ENCODE measurements at places on chromosomes 12 and 14.

DNA sequence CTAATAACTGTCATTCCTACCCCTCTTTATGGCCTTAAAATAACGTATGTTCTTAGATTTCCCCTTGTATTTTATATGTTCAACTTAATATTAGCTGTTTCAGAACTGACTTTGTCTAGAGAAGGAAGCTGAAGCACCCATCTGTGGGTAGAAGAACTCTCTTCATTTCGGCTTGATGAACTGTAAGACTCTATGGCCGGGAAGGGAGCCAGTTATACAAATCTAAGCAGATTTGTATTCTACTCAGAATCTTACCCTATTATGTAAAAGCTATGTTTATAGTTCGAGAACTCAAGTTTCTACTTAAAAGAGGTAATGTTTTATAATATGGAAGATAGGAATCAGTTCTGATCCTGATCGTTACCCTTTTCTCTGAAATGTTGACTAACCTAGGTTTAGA is 390.9 kb upstream of the PRICKLE1 start:
- no peak for DNase-seq

GRCh38 chr12:3044141-3044630 is 33.0 kb upstream of the TSPAN9 start:
- no peak for DNase-seq

- no peak for DNase-seq
Observed at GRCh38 chr14:77133720-77134338, 7.8 kb downstream of the ZDHHC22 start.

- DNase-seq, result no peak
Observed at GRCh38 chr14:85576848-85577542, 47.1 kb downstream of the FLRT2 start.

- DNase-seq, result peak; percentile 52
Observed at GRCh38 chr12:4908684-4909409, 858 bp upstream of the KCNA1 start.

GRCh38 chr12:93121729-93122488 is 192.8 kb upstream of the EEA1 start:
- DNase-seq, result no peak

- DNase-seq, result no peak
Observed at GRCh38 chr12:49664591-49665239, 41.4 kb downstream of the PRPF40B start.

- DNase-seq, result no peak
Observed at GRCh38 chr14:52267501-52268278, at the start of gene PTGDR. Gene PTGDR (plus strand): TSS chr14:52267698. CDS start chr14:52267815, 117 bp downstream.

DNA sequence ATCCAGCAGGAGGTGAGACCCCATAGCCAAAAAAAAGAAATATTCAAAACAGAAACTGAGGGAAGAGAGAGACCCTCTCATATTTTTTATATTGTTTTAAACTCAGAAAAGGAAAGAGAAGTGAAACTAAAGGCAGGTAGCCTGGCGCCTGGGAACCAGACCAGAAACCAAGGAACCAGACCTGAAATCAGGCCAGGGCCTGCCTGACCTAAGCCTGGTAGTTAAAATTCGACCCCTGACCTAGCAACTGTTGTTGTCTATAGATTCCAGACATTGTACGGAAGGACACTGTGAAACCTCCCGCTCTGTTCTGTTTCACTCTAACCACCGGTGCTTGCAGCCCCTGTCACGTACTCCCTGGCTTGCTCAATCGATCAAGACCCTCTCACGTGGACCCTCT is 38.5 kb upstream of the CD163 start:
- no peak for DNase-seq

DNA sequence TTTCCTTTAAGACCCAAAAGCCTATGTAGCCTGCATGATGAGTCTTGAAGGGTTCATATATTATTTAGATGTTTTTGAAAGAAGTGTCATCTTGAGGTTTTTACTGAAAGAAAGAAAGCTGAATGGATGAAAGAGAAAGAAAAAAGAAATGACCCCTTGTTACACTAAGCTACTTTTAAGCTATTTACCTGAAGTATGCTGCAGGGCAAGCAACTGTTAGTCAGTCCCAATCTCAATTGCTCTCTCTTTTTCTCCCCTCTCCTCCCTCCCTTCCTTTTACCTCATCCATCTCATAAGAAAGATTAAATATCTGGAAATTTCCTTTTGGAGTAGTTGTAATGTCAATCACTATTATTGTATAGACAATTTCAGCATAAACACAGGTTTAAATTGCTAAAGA is 512.4 kb downstream of the TMTC2 start:
- DNase-seq, result no peak

GRCh38 chr12:11674894-11675390 is 25.5 kb downstream of the ETV6 start:
- no peak for DNase-seq

GRCh38 chr14:63383776-63384367 is 65.1 kb upstream of the GPHB5 start:
- no peak for DNase-seq

GRCh38 chr14:39827901-39828655 is 395.8 kb upstream of the FBXO33 start:
- no peak for DNase-seq

DNA sequence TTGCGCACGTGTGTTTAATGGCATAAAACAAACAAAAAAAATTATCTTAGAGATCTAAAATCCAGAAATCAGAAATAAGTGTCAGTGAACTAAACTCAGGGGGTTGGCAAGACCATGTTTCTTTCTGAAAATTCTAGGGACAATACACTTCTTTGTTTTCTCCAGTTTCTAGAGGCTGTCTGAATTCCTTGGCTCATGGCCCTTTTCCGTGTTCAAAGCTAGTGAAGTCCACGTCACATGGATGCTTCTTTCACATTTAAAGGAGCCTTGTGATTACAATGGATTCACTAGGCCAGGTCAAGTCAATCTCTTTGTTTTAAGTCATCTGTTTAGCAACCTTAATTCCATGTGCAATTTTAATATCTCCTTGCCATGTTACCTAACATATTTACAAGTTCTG is 22.4 kb downstream of the SLCO1B3 start:
- no peak for DNase-seq

- no peak for DNase-seq
Observed at GRCh38 chr12:62866451-62867082, 68.4 kb downstream of the PPM1H start.

DNA sequence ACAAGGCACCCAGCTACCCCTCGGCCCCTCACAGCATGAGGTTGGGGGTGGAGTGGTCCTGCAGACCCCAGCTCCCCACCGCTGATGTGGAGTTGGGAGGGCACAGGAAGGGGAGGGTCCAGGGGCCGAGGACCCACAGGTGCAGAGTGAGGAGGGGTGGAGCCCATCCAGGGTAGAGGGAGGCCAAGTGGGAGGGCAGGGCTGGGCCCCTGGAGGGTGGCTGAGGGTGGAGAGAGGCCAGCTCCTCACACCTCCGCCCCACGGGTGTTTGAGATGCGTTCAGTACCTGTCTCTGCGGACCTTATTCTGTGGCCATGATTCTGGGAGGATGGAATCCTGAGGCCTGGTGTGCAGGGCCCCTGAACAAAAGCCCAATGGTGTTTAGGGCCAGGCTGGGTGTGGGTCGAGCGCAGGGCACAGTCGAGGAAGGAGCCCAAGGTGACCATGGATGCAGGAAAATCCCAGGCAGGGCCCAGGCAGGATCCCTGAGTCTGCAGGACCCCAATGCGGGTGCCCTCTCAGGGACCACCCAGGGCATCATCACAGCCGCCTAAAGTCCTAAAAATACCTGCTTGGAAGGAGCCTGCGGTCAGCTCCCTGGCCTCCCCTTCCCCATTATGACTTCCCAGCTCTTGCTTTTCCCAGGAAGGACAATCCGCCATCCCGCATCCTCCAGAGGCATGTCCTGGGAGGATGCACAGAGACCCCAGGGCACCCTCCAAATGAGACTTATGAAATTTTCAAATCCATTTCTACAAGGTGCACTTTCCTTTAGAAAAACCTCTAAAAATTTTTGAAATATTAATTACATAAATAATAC is 377.1 kb upstream of the SFSWAP start:
- DNase-seq, result no peak

- no peak for DNase-seq
Observed at GRCh38 chr14:90275820-90276219, 19.5 kb downstream of the PSMC1 start.

- DNase-seq, result no peak
Observed at GRCh38 chr12:26786865-26787514, 46.0 kb downstream of the ITPR2 start.

DNA sequence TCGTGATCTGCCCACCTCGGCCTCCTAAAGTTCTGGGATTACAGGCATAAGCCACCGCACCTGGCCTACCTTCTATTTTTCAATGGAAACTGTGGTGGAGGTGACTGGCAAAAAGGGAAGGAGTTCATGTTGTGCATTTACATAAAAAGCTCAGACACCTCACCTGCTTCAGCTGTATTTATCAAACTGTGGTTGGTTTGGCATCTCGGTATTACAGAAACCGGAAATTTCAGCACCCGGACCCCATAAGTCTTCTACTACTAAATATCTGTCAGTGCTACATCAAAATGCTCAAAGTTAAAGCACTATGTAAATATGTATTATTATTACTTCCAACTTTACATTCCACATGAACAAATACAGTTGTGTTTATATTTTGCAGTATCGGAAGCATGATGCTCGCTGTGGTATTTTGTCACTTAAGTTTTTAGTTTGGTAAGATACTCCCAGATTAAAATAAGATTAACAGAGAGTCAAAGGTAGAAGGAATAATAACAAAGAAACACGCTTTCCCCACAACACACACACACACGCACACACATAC is 95.4 kb downstream of the ITPR2 start:
- no peak for DNase-seq

DNA sequence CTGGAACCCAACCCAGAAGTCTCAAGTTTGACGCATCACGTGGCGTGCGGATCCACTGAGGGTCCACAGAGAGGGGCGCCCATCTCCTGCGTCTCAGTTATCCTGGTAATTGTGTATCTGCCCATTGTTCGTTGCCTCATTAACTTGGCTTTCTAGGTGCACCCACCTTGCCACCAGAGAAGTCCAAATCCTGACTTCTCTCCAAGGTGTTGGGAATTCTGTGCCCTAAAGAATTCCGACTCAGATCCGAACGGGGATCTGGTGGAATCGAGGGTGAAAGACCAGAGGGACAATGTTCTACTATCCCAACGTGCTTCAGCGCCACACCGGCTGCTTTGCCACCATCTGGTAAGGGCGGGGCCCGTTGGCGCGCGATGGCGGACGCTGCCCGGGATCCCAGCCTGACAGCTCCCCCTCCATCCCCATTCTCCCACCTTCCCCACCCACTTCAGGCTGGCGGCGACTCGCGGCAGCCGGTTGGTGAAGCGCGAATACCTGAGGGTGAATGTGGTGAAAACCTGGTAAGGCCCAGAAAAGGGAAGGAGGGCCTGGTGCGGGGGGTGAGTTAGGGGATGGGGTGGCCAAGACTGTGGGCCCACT is 481 bp downstream of the REC8 start:
- no peak for DNase-seq

GRCh38 chr12:98549371-98550110 is 34.2 kb downstream of the TMPO start:
- no peak for DNase-seq

GRCh38 chr12:62763861-62764645 is 170.9 kb downstream of the PPM1H start:
- DNase-seq, result no peak

Measured in DMS153 (cell line).